Panc1 (cell line): ENCODE measurements at places on chromosomes 4 and X. TPM values are rescaled to one million over a fixed set of nuclear protein-coding genes. Genes with fewer than 3 reads are reported as not detected.

NEIL3 gene
- 8.9 TPM for total RNA-seq

NAT8L gene
- 16.6 TPM for total RNA-seq

CXCL6 gene
- 0.33 TPM for total RNA-seq

FRMD7 gene
- not detected for total RNA-seq

MAGEA2B gene
- total RNA-seq = not detected

APELA gene
- not detected for total RNA-seq

MXRA5 gene
- total RNA-seq = 14.2 TPM

VCX3B gene
- total RNA-seq = not detected

GRCh38 chrX:131441033-131441432, 102.8 kb upstream of the OR13H1 start:
- no peaks in the 10 kb centered on the region for H3K27me3 ChIP-seq
- no peak overlapping the region for H3K27ac ChIP-seq
- DNase-seq = no peak

DNA sequence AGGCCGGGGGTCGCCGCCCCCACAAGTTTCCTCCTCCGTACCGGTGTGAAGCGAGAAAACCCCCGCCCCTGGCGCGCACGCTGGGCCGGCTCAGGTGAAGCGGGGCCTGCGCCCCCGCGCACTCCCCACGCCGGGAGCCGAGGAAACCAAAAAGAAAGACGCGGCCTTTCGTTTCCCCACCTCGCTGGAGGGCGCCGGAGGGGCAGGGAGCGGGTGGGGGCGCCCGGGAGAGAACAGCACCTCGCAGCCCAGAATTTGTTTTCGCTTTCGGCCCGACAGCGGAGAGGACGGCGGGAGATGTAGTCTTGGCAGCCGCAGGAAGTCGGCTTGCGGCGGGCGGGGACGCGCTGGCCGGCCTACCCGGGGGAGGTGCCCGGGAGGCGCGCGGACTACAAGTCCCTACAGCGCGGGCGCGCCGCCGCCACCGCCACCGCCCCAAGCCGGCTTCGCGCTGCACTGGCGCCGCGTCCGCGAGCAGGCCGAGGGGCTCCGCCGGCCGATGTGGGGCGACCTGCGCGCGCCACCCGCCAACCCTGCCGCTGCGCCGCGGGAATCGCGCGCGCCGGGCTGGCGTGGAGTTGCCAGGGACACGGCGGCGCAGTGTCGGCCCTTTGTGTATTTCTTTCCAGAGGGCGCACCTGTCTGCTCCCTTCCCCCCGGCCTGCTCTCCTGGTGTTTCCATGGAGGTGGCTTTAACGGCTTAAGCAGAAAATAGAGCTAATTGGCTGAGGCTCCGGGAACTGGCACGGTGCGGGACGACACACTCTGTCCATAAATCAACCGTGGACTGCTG, at the start of gene OTUD4:
TSS of gene OTUD4 (minus strand) at position 292 of the 793 bp plus-strand sequence. CDS start 616 bp downstream, outside the sequence.
- H3K27me3 ChIP-seq = no peaks in the 10 kb centered on the region
- peak; percentile 39 for DNase-seq
- peaks cover 7% of the 10 kb centered on the region for H3K4me1 ChIP-seq
- H3K4me3 ChIP-seq = peak within 1 kb of the TSS; percentile 73
- 0 out of 2 replicates have a peak, but pooled peaks cover 3% of the 10 kb centered on the region for H3K36me3 ChIP-seq

GRCh38 chrX:55867181-55867651, 149.7 kb downstream of the RRAGB start:
- no peak for DNase-seq
- no peak overlapping the region for H3K4me3 ChIP-seq
- no peaks in the 10 kb centered on the region for H3K36me3 ChIP-seq
- no peaks in the 10 kb centered on the region for H3K4me1 ChIP-seq
- H3K27ac ChIP-seq = no peak overlapping the region
- H3K27me3 ChIP-seq = no peaks in the 10 kb centered on the region

DNA sequence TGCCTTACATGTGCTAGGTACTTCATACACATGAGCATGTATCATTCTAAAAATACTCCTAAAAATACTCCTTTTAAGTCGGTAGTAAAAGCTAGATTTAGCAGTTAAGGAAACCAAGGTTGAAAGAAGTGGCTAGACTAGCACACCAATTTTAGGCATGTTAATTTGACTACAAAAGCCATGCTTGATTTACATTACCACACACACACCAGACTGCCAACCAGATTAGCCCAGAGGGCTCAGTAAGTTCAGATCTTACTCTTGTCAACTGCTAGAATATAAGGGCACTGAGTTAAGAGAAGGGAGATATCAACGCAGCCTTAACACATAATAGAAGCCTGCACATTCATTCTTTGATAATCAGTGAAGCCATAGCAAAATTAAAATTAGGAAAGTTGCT, 117.9 kb downstream of the MID1IP1 start:
- no peak for DNase-seq
- H3K4me1 ChIP-seq = no peaks in the 10 kb centered on the region
- H3K27me3 ChIP-seq = no peaks in the 10 kb centered on the region

DNA sequence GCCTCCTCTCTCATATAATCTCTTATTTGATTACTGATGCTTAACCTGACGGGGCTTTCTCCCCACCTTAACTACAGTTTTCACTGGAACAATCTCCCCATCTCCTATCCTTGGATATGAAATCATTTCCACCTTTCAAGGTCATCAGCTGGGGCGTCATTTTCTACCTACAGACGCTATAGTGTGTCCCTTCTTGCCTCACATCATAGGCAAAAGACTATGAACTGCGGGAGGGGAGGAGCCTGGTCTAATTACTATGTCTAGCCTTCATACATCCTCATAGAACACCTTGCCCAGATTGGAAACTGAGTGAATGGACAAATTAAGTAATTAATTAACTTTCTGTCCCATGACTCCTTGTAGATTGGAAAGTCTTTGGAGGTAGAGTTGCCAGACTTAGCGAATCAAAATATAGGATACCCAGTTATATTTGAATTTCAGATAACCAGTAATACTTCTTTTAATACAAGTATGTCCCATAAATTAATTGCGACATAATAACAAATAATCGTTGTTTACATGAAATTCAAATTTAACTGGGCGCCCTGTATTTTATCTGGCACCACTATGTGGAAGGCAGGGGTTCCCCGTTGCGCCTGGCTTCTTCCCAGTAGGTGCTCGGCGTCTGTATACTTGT, 752 bp upstream of the ATP6AP2 start:
- no peaks in the 10 kb centered on the region for H3K36me3 ChIP-seq
- H3K27ac ChIP-seq = peak overlapping the region; percentile 63
- H3K4me1 ChIP-seq = no peaks in the 10 kb centered on the region
- H3K4me3 ChIP-seq = peak overlapping the region; percentile 60
- DNase-seq = no peak
- H3K27me3 ChIP-seq = no peaks in the 10 kb centered on the region

- H3K4me3 ChIP-seq = no peak overlapping the region
- no peak for DNase-seq
- no peaks in the 10 kb centered on the region for H3K36me3 ChIP-seq
Observed at GRCh38 chrX:110406822-110407221, 48.2 kb downstream of the RTL9 start.

GRCh38 chrX:67523932-67524331, 19.9 kb upstream of the AR start:
- no peak overlapping the region for H3K4me3 ChIP-seq
- no peaks in the 10 kb centered on the region for H3K27me3 ChIP-seq
- H3K4me1 ChIP-seq = no peaks in the 10 kb centered on the region
- no peak for DNase-seq
- H3K27ac ChIP-seq = no peak overlapping the region
- no peaks in the 10 kb centered on the region for H3K36me3 ChIP-seq

DNA sequence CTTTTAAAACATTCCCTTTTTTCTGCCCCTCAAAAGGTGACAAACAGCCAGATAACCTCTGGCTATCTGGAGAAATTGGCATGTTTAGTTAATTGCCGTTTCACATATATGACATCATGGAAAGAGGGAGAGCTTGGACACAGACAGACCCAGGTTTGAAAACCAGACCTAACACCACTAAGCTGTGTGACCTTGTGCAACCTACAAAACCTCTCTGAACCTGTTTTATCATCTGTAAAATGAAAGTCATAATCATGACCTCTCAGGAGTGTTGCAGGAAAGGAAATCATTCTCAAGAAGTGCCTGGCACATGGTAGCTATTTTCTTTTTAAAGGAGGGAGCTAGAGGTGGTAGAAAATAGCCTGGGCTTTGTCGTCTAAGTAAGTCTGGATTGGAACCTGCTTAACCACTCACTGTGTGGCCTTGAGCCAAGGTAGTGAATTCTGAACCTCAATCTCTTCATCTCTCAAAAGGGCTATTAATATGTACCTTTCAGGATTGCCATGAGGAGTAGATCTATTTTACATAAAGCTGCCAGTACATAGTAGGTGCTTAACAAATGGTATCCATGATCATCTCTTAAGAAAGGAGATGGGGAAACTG, 363.5 kb downstream of the BCOR start:
- H3K27me3 ChIP-seq = no peaks in the 10 kb centered on the region
- H3K4me3 ChIP-seq = no peak overlapping the region
- no peaks in the 10 kb centered on the region for H3K36me3 ChIP-seq
- DNase-seq = no peak

- no peaks in the 10 kb centered on the region for H3K36me3 ChIP-seq
- DNase-seq = no peak
- no peaks in the 10 kb centered on the region for H3K4me1 ChIP-seq
- no peaks in the 10 kb centered on the region for H3K27me3 ChIP-seq
Observed at GRCh38 chr4:66554826-66555225, 884.5 kb upstream of the EPHA5 start.

DNA sequence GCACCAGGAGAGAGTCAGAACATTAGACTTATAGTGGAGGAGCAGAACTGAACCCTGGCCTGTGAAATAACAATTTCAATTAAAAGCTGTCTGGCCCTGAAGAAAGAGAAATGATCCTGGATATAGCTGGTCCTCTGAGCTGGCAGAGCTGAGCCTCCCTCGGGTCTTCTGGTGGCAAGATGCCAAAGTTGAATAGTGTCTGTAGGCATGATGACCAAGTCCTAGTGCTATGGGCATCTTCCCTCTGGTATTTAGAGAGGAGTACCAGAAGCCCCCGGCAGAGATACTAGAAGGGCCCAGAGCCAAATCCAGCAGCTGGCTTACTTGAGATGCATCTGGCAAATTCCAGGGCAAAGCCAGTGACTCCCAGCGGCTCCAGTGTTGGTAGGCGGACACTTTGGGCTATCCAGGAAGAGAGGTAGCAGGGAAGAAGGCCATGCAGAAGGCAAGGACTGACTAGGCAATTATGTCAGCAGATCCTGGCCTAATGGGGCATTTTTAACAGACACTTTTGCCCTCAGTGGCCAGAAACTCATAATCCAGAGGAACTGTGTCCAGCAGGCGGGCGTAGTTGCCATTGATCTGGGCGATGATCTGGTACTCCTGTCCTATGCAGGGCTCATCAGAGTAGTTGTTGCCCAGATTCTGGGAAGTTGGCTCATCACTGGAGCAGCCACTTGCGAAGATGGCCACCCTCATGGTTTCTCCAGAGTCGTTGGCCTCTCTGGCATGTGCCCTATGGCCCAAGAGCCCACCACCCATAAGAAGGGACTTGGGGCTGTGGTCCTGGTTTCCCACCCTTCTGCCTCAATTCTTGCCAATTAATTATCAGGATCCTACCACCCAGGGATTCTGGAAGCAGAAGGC, 17.9 kb downstream of the VSIG4 start:
- H3K4me3 ChIP-seq = no peak overlapping the region
- no peaks in the 10 kb centered on the region for H3K27me3 ChIP-seq
- H3K4me1 ChIP-seq = no peaks in the 10 kb centered on the region
- H3K27ac ChIP-seq = no peak overlapping the region
- no peak for DNase-seq

DNA sequence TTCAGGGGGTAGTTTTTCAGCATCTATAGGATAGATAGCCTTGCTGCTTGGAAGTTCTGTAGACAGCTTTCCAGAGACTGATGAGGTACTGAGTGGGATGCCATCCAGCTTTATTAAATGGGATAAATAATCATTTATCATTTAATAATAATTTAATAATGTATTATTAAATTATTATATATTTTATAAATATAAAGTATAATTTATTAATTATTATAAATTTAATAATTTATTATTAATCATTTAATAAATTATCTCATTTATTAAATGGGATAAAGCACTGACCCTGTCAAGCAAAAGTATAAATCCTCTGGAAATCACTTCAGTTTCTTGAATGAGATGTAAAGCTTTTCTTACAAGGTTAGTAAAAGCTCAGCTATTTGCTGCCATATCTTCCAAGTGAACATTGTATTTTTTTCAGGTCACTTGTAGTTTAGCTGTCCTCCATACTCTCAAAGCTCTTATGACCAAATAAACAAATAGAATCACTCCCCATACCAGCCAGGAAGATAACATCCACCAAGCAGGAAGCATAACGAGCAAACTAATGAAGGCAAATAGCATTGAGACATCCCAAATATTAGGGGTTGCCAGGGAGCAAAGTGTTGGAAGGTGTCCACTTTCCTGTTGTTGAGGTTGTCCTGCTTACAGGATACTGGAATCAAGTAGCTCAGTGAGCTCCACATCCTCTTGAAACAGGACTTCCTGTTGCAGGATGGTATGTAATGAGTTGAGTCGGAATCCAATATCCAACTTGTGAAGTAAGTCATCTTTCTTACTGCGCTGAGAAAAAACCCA, 88.9 kb downstream of the ZNF674 start:
- no peaks in the 10 kb centered on the region for H3K27me3 ChIP-seq
- H3K36me3 ChIP-seq = peaks cover 7% of the 10 kb centered on the region
- no peaks in the 10 kb centered on the region for H3K4me1 ChIP-seq
- H3K4me3 ChIP-seq = no peak overlapping the region

GRCh38 chrX:27439771-27440170, 23.4 kb downstream of the PPP4R3C start:
- H3K4me3 ChIP-seq = no peak overlapping the region
- no peak for DNase-seq
- H3K36me3 ChIP-seq = no peaks in the 10 kb centered on the region
- H3K4me1 ChIP-seq = no peaks in the 10 kb centered on the region
